Kasumi-1 (cell line): ENCODE measurements at places on chromosomes 2 and 18.

- DNase-seq, result no peak
Measured at GRCh38 chr2:96273763-96274162, 7.7 kb downstream of the CIAO1 start.

- DNase-seq, result no peak
Measured at GRCh38 chr2:157836531-157836930, 39.6 kb downstream of the ACVR1 start.

GRCh38 chr2:236826606-236827156 lies 257.1 kb downstream of the ACKR3 start:
- no peak for DNase-seq

GRCh38 chr2:225599856-225600255 lies 200.3 kb downstream of the NYAP2 start:
- no peak for DNase-seq

- DNase-seq, result no peak
Measured at GRCh38 chr2:9206991-9207640, 504 bp downstream of the ASAP2 start.

DNA sequence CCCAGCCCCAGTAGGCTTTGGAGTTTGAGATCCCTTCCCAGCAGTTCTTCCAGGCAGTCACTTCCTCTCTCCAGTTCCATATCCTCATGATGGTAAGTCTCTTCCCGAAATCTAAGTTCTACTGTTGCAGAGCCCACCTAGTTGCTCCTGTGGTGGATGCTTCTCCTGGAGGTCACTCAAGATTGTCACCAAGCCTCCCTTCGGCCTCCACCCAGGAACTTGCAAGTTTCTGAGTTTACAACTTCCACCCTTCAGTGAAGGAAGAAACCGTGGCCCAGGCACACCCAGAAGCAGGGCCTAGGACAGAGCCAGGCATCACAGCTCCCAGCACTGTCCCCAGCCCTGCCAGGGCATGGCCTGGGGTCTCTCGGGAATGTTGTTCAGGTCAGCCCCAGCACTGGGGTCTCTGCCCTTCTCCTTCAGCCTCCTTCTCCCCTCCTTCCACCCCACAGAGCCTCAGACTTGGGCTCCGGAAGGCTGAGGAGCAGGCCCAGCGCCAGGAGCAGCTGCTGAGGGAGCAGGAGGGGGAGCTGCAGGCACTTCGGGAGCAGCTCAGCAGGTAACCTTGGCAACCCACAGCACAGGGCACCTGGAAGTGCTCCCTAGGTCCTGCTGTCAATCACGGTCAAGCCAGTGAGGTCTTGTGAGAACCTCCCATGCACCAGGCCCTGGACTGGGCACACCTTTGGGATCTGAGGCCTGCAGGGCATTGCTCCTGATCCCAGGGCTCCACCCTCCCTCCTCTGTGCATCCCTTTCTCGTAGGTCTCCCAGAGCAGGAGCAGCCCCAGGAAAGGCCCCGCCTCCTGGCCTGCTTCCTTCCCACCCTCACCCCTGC lies 7.1 kb downstream of the RUFY4 start:
- DNase-seq, result no peak

- DNase-seq, result no peak
Measured at GRCh38 chr2:84947010-84947593, 23.9 kb upstream of the KCMF1 start.

DNA sequence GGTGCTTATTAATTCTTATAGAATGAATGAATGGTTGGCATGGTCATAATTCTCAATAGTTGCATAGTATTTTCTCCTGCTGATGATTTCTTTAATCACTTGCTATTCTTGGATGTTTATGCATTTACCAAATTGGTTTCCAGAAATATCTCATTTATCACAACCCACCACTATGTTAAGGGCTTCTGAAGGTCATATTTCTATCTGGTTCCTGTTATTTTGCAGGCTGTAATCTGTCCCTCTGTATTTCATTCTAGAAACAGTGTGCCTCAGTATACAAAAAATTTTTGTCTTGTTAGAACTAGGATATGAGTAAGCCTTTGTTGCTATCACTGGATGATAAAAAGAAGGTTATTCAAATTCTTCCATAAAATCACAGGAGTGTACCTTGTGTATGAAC lies 6.1 kb upstream of the ATP8B1 start:
- DNase-seq, result no peak

GRCh38 chr18:36593641-36594040 lies 235.2 kb downstream of the TPGS2 start:
- DNase-seq, result no peak

DNA sequence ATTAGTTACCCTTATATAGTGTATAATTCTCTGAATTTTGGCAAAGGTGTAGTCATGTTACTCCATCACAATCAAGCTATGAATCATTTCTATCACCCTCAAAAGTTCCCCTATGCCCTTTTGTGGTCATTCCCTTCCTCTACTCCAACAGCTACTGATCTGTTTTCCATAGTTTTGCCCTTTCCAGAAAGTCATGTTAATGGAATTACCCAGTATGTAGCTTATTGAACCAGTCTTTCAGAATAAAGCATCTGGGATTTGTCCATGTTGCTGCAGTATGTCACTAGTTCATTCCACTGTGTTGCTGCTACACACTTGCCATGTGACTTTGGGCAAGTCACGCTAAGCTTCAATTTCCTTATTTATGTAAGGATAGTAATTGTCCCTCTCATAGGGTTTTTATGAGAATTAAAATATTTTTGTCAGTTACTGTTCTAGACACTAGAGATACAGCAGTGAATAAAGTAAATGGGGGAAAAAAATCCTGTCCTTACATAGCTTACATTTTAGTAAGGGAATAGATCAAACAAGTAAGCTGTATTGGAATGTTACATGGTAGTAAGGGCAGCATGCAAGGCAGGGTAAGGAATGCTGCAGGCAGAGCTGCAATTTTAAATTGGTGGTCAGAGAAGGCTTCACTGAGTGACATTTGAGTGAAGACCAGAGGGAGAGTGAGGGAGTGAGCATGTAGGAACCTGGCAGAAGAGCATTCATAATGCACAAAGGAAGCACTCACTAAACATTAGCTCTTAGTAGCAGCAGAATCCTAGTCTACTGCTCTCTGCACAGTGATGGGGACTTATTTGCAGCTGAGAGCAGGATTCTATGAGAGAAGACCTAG lies 80.3 kb upstream of the TSPYL6 start:
- DNase-seq, result no peak

- DNase-seq, result no peak
Measured at GRCh38 chr2:213261715-213262114, 22.5 kb upstream of the SPAG16 start.

GRCh38 chr2:152655880-152656279 lies 61.4 kb downstream of the PRPF40A start:
- no peak for DNase-seq

DNA sequence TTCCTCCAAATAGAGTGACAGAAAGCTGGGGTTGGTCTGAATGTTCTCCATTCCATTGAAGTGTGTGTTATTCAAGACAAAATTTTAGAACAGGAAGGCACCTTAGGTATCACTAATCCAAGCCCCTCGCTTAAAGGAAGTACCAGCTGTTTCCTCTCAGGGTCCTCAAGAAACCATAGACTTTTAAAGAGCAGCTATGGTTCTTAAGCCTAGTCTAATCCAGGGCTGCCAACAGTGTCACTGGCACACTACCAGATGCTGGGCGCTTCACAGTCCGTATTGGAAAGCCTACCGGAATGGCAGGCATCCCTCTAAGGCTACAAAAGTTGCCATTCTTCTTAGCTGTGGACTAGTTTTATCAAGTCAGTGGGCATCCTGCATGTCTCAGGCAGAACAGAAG lies 1.9 kb downstream of the NEMP2 start:
- peak; percentile 73 for DNase-seq

DNA sequence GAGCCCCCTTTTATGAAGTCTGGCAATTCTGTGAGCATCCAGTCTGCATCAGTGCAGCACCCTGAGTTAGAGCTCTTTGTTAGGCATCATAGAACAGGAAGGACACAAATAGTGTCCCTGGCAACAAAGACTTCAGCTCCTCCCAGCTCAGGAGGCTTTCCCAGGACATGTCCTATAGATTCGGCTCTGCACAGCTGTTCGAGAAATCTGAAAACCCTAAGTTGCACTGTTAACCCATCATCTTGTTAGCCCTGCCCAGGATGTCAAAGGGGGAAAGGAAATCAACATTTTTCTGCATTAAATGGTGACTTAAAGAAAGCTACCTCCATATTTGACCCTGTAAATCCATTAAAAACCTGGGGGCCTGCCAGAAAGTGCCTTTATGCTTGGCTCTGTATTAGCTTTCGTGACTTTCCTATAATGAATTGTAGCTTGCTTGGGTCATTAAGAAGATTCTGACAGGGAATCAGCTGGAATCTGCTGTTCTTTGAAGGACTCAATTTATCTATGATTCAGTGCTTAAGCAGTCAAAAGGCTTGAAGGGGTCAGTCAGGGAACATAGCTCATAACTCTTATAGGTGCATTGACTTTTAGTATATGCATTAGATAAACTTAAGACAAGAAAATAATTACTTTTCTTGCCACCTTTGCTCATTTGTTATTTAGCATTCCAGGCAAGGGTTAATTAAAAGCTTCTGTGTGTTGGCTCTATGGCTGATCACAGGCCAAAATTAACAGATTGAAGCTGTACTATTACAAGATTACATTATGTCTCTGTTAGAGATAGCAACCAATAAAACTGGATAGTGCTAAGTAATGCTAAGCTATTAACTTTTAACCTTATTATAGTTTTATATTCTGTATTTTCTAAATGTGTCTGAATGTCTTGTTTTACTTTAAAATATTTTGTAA lies 20.6 kb downstream of the ERMN start:
- no peak for DNase-seq

DNA sequence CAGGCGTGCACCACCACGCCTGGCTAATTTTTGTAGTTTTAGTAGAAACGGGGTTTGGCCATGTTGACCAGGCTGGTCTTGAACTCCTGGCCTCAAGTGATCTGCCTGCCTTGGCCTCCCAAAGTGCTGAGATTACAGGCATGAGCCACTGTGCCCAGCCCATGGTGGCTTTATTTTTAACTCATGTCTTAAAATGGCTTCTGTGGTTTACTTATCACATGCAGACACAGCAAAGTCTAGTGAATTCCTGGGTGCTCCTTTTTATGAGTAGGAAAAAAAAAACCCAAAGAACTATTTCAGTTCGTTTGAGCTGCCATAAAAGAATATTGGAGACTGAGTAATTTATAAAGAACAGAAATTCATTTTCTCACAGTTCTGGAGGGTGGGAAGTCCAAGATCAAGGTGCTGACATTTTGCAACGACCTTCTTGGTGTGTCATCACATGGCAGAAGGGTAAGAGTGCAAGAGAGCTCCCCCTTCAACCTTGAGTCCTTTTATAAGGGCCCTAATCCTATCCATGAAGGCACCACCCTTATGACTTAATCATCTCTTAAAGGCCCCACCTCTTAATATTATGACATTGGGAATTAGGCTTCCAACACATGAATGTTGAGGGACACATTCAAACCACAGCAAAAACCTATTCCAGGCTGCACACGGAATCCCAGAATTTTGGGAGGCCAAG lies 12.6 kb upstream of the REL start:
- no peak for DNase-seq

- no peak for DNase-seq
Measured at GRCh38 chr2:224310943-224311625, 90.8 kb downstream of the FAM124B start.

DNA sequence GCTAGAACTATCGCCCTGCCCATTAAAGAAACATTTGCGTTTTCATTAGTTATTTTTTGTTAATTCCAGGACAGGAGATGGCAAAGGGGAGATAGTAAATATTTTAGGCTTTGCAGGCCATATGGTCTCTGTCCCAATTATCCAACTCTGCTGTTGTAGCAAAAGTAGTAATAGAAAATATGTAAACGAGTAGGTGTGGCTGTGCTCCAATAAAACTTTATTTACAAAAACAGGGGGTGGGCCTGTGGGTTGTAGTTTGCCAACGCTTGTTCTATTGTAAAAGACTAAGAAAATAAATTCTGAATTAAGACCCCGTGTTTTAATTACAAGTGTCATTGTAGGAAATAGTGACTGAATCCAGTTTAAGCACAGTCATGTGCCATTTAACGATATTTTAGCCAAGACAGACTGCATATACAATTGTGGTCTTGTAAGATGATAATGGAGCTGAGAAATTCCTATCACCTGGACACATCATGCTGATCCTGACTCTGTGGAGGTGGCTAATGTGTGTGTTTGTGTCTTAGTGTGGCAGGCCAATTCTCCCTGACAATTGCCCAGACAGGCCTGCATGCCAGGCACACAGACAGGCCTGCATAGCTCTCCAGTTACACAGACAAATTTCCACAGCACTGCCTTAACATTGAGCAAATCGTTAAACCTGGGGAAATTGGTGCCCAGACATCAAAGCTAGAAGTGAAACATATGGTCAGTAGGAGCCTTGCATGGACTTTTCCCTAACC lies 76.4 kb downstream of the SKA1 start:
- DNase-seq, result no peak

- no peak for DNase-seq
Measured at GRCh38 chr2:151344906-151345305, 12.5 kb upstream of the TNFAIP6 start.

DNA sequence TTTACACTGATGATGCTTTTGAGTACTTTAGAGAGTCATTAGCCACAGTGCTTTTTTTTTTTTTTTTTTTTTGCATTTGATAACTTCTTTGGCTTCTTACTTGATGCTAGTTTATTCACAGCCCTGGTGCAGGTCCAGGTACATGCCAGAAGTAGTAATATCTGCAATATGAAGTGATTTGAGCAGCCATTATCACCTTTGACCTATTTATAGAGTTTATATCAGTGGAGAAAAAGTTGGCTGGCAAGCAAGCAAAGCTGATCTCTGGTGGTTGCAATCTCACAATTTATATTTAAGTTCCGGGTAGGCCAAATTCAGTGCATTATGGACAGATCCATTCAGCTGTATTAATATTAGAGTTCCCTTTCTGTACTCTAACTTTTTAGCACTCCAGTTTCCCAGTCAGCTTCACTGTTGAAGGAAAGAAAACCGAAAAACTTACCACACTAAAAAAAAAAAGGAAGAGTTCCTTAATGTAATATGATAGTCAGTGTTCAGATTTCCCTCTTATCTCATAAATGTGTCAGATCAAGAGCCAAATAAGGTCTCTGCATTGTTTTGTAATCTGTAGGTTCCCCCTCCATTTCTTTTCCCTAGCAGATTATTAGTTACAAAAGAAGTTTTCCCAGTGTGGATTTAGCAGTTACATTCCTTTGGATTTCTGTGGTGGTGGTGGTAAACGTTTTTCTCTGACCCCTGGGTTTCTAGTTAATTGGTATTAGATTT lies 78.6 kb downstream of the HAUS1 start:
- peak; percentile 29 for DNase-seq
